ENCODE measurements at places on chromosomes 4 and X.
A peak's percentile ranks its signal among the peaks of the same experiment; 100 is the strongest.

- ATAC-seq: no peak
Measured at GRCh38 chr4:3766785-3767569, 792 bp downstream of the ADRA2C start.

DNA sequence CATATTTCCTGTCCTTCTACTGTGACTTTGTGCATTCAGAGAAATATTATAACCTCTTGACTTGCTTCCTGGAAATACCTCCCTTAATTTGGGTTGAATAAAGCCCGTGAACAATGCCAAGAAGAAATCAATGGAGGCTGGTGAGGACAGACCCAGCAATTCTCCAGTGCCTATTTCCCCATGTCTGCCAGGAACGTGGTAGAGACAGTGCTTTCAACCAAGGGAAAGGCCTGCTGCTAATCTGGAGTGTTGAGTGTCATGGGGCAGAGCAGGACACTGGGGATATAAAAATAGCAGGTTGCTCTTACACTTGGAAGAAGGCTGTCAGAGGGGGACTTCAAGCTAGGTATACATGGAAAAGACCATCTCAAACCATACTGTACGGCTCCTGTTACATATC lies 19.9 kb downstream of the TSC22D3 start:
- ATAC-seq: no peak

DNA sequence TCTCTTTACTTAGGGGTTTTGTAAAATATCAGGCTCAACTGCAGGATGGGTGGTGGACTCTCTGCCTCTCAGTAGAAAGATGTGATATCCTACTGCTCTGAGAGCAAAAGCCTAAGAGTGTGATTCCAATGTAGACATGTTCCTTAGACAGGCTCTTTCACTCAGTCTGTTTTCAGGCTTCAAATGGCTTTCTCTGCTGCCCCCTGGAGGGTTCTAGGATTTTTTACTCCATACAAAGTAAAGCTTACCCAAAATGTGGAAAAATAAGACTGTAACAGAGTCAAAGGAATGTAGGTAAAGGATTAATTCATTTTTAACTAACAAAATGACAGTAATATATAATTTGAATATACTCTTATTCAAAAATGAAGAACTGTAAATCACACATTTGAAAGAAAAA lies 32.1 kb downstream of the ZGRF1 start:
- ATAC-seq: peak; percentile 99

DNA sequence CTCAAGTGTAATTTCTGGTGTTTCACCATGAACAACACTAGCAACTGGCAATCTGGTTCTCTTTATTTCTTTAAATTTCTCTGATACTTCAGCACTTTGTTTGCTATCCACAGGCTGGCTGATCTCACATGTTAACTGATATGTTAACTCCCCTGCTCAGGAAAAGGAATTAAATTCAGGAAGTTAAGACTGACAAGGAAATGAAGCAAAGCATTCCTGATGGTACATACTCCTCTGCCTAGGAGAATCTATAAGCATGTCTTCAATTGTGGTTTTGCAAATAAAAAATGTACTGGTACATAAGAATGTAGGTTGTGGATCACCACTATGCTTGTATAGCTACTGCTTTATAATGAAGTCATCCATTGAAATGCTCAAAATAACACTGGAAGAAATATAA lies 1119.2 kb upstream of the INTU start:
- ATAC-seq: peak; percentile 81

DNA sequence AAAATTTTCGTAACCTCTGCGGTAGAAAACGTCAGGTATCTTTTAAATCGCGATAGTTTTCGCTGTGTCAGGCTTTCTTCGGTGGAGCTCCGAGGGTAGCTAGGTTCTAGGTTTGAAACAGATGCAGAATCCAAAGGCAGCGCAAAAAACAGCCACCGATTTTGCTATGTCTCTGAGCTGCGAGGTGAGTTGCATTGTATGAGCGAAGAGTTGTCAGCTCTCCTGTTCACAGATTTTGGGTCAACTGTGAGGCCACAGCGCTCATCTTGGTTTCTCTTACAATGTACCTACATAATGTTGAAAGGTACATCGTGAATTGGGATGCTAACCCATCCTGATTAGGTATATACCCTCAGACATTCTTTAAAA lies 486 bp downstream of the CLCN3 start:
- ATAC-seq: peak; percentile 27

DNA sequence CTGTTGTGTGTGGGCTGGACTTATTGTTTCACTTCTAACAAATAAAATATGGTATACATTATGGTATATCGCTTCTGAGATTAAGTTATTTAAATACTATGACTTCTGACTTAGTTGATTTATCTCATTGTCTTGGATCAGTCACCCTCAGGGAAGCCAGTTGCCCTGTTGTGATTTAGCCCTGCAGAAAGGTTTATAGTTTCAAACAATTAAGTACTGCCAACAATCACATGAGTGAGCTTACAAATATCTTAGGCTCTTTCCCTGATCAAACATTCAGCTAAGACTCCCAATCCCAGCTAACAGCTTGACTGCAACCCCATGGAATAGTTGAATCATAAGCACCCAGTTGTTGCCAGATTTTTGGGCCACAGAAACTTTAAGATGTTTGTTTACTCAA lies 85.4 kb downstream of the MAGEC1 start:
- ATAC-seq: no peak

GRCh38 chr4:30962939-30963338 lies 242.8 kb downstream of the PCDH7 start:
- no peak for ATAC-seq

GRCh38 chr4:6502747-6503465 lies 30.5 kb upstream of the PPP2R2C start:
- no peak for ATAC-seq

DNA sequence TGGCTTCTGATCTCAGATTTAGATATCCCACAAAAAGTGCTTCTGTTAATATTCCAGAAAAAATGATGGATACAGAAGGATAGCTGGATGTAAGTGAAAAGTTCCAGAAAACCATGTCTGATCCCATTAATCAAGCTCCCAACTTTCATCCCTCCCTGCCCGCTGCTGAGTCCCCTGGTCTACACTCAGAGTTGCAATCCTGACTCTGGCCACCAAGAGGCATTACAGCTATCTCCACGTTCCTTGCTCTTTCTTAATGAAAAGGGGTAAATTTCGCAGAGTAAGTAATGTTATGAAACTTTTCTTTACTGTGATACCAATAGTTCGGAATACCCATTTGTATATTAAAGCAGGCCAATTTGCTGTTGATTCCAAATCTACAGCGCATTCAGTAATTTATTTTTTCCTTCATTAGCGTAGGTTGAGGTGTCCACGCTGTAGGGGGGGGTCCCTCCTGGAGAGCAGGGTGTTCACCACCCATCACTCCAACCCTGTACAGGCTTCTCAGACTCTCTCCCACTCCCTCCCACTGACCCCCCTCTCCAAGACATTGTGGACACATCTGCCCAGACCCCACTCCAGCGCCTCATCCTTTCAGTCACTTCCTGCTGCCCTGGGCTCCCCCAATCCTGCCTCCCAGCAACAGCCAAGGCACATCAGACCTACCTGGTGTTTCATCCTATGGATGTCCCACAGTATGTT lies 55.1 kb downstream of the RAB40A start:
- peak; percentile 91 for ATAC-seq

DNA sequence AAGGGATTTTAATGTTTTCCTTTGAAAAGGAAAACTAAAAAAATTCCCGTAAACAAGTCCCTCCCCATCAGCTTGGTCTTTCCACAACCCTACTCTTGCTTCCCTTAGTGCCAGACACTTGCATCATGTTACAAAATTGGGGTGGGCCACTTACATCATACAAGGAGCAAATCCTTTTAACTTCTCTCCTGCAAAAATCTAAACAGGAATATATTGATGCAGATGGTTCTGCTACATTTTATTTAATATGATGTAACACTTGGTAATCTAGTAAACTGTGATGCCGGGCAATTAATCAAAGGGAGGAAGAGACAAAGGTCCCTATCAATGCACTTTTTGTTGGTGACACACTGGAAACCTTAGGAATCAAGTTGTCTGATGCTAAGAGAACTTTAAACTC lies 125.3 kb downstream of the UBE2K start:
- ATAC-seq: no peak

GRCh38 chr4:15562114-15562513 lies 92.4 kb downstream of the CC2D2A start:
- no peak for ATAC-seq

DNA sequence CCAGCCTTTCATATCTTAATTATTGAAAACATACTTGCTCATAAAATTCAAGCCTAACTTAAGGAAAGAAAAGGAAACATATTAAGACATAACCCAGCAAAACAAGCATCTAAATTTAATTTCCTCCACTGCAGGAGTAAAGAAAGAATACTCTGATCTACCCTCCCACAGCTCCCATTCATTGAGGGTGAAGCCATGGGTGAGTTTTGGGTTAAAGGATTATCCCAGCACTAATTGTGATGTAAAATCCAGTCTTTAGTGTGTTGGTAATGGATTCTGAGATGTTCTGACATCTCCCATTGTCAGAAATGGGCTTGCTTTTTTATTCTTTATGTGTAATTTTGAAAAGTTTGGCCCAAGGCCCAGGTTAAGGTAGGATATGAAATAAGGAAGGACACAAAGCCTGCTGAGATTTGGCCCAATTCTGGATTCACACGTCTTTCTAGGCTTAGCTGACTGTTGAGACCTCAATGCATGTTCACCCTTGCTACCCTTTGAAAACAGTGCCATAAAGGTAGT lies 50.4 kb downstream of the SPARCL1 start:
- no peak for ATAC-seq

DNA sequence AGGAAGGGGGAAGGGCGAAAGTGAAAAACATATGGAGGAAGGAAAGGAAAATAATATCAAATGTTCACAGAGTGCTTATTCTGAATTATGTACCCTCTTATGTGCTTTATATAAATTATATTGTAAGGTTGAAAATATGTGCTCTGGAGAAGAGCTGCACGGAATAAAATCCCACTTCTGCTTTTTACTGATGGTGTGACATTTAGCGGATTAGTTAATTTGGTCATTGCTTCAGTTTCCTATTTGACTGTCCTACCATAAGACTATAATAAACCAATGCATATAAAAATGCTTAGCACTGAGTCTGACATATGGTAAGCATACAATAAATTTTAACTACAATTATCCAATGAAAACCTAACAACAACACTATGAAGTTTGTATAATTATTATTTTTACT lies 86.2 kb downstream of the NPFFR2 start:
- no peak for ATAC-seq

GRCh38 chr4:99878604-99879003 lies 15.6 kb downstream of the LAMTOR3 start:
- ATAC-seq: no peak

GRCh38 chr4:140935254-140935653 lies 179.1 kb upstream of the TBC1D9 start:
- ATAC-seq: peak; percentile 56

DNA sequence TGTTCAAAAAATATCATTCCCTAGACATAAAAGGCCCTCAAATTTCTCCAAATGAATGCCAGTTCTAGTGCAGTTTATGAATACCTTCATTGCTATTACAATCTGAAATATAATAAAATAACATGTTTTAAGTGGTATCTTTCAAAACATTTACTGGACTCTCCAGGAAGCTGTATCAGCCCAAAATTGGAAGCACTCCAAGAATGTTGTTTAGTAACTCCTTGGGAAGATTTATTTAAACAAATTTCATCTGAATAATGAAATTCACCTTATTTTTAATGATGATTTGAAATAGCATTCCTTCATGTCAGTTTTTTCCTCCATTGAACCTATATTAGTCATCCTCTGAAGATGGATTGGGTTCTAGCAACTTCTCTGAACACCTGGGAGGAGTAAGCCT lies 217.2 kb upstream of the PCDH18 start:
- ATAC-seq: peak; percentile 40

DNA sequence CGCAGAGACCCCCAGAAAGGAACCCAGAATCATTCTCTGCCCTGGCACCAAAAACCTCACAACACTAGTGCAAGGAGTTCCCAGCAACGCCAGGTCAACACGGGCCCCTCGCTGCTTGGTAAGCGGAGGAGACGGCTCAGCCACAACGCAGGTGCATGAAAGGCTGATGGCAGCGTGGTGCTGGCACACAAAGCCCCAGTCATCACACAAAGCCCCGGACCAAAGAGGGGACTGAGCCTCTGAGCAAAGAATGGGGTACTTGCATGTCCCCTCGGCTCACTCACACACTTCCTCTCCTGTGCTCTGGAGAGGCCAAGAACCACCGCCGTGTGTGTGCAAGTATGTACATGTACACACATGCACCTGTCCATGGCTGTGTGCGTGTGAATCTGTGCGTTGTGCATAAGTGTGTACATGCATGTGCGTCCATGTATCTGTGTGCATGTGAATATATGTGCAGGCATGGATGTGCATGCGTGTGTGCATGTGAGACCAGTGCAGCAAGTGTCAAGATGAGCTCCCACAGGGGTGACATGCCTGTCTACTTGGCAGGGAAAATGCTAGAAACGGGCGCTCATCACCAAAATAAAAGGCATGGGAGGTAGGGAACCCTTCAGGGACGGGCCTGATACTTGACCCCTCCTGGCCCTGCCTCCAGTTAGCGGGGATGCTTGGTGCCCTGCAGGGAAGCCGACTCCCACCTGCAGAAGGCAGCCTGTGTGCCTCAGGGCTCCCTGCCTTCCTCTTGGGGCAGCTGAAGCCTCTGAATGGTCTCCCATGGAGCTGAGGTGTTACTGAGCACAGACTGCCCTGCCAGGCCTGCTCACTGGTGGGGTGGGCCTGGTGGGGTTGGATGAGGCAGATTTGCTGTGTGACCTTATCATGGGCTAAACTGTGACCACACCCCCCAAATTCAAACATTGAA lies 60.4 kb downstream of the ZFYVE28 start:
- no peak for ATAC-seq

- ATAC-seq: no peak
Measured at GRCh38 chr4:76740866-76741662, 156.9 kb downstream of the SOWAHB start.

GRCh38 chrX:129981200-129981553 lies 1.3 kb upstream of the BCORL1 start:
- ATAC-seq: no peak

DNA sequence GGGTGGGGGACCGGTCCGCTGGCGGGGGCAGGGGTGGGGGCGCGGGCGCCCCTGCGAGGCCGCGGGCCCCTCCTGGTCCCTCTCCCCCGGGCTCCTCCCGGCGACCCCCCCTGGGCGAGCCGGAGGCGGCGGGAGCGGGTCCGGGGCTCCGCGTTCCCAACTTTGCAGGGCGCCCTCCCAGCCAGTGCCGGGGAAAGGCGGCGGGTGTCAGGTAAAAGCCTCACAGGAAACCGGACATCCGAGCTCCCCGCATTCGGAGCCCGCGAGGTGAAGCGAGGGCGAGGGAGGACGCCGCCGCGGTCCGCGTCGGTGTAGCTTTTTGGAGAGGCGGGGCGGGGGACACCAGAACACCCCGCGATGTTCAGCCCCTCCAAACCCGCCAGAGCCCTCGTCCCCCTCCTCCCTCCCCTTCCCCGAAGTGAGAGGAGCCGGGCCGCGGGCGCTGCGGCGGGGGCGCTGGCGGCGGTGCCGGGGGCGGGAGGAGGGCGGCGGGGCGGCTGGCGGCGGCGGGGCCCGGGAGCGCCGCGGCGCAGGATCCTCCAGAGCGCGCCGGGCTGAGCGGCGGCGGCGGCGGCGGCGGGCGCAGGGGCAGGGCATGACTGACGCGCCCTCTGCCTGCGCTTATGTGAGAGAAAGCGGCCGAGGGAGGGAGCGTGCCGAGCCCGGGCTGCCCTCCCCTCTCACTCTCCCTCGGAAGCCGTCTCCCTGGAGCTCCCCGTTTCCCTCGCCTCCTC lies at the start of gene VEGFC:
VEGFC (minus strand) TSS at position 597 of the 734 bp plus-strand sequence. CDS start 611 bp downstream, outside the sequence.
- peak; percentile 68 for ATAC-seq

- no peak for ATAC-seq
Measured at GRCh38 chrX:46169808-46170207, 375.4 kb downstream of the ZNF674 start.

GRCh38 chr4:69910016-69910782 lies 20.7 kb upstream of the CSN1S1 start:
- ATAC-seq: no peak
